Activated CD4-positive, alpha-beta T cell treated with anti-CD3 and anti-CD28 coated beads for 48 hours (primary cell): ENCODE measurements at places on chromosomes 11 and 22.
A peak's percentile ranks its signal among the peaks of the same experiment; 100 is the strongest.

DNA sequence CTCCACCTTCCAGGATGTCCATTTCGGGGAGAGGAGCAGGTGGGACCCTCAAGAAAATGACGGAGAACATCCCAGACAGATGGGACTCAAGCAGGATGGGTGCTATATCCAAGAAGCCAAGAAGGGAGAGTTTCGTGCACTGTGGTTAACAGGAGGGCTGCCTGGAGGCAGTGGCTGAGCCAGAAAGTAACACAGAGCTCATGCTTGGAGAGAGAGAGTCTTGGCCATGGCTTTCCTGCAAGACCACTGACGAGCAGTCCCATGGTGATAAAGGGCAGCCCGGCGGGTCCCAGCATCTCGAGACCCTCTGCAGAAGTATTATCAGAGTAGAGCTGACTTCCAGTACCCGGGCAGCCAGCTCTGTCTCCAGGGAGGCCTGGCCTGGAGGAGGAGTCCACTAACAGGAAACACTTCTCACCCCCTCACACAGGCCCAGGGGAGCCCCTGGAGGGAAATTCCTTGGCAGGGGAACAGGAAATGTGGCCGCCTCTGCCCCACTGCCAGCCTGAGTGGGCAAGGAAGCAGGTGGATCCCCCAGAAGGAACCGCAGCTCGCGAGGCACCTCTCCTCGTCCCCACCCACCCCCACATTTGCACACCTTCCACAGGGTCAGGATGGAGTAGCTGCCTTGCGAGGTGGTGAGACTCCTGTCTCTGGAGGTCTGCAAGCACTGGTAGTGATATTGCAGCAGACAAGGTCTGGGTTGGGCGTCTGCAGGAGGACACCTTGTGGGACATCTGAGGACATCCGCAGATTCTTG is 32.2 kb downstream of the CYTH4 start:
- peak; percentile 53 for DNase-seq

DNA sequence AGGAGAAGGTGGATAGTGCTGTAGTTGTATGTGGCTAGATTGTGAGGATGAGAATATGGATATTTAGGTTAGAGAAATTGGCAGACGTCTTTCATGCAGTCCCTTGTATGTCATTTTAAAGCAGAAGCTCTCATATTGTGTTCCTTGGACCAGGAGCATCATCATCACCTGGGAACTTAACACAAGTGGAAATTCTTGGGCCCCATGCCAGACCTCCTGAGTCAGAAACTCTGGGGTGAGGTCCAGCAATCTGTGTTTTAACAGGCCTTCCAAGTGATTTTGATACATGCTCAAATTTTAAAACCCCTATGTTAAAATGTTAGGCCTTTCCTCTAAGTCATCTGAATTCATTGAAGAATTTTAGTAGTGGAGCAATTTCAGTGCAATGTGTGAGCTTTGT is 34.8 kb downstream of the JHY start:
- no peak for DNase-seq

GRCh38 chr11:27004103-27004502 is 10.2 kb downstream of the FIBIN start:
- no peak for DNase-seq

DNA sequence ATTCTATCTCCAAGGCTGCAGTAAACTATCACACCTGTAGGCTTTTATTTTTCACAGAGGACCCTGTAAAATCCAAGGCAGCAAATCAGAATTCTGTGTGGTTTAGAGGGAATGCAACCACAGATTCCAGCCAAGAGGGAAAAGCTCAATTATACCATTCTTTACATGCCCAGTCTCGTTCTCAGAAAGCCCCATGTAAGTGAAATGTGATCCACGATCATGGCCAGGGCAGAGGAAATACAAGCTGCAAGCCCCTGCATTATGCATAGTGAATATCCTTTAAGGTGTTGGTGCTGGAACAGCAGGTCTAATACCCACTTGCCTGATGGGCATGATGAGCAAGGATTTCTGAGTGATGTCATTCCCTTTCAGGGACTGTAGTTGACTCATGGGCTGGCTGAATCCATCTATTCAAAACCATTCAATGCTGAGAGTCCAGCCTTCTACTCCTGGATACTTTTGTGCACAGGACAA is 198.7 kb upstream of the MTMR2 start:
- no peak for DNase-seq

- DNase-seq: no peak
These were observed 69.9 kb downstream of the FZD4 start for GRCh38 chr11:86885311-86885710.

- DNase-seq: no peak
These were observed 7.9 kb downstream of the CTR9 start for GRCh38 chr11:10758957-10759356.

- DNase-seq: peak; percentile 17
These were observed 8.5 kb downstream of the PIM3 start for GRCh38 chr22:49968831-49969661.

DNA sequence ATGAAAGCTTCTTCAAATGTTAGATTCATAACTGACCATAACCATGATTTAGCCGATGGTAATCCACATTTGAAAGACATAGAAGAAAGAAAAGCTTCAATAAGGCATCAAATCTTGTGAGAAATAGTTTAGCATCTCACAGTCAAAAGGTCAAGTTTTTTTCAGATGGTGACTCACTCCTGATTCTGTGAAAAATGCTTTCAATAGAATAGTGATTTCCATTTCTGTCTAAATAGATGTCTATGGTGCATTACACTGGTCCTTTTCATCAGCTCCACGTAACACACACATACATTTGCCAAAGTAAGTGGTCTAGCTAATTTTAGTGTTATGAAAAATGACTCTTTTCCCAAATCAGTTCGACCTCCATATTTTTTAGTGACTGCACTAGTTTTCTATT is 139.2 kb downstream of the LRRC4C start:
- DNase-seq: no peak

GRCh38 chr11:131186629-131187101 is 183.8 kb upstream of the NTM start:
- DNase-seq: peak; percentile 6

DNA sequence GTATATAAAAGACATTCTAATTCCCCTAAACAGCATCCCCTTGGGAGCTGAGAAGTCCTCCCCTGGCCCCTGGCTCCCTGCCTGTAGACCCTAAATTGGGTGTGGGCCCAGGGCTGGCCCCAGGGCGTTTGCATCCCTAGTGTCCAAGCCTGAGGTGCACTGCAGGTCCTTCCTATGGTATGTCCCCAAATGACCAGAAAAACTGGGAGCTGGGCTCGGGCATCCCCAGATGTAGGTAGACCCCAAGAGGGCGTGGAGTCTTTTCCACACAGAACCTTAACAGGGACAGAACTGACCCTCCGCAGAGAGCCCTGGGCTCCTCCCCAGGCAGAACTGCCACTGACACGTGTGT is 782 bp upstream of the OSBPL5 start:
- DNase-seq: no peak

GRCh38 chr11:16791191-16791961 is 52.9 kb downstream of the C11orf58 start:
- no peak for DNase-seq

- no peak for DNase-seq
These were observed 1041.0 kb upstream of the CNTN5 start for GRCh38 chr11:97979741-97980140.

- DNase-seq: no peak
These were observed 43.4 kb upstream of the SYN3 start for GRCh38 chr22:33101550-33101949.

DNA sequence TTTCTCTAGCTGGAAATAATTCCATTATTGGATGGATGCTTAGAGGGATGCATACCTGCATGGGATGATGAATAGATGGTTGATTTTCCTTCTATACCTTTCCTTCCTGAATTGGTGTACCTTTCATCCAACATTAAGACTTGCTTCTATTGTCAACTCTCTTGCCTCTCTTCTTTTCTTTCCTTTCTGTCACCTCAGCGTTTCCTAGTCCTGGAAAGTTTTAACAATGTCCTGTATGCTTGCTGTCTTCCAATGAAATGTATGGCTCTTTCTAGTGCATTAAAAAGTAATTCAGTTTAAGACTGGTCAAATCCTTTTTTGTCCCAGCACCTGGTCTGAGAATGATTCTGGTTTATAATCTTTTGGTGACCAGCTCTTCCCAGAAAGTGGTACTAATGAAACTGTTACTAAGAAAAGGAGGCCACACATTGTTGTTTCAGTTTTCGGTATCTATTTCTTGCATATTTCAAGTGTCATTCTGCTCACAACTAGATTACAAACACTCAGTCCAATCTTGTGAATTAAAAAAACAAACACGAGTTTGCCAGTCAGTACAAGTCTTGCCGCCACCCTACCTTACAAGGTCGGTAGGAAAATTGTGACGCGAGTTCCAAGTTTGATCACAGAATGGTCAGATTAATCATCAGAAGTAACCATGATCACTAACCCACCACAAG is 8.0 kb downstream of the POU2AF1 start:
- DNase-seq: peak; percentile 64

DNA sequence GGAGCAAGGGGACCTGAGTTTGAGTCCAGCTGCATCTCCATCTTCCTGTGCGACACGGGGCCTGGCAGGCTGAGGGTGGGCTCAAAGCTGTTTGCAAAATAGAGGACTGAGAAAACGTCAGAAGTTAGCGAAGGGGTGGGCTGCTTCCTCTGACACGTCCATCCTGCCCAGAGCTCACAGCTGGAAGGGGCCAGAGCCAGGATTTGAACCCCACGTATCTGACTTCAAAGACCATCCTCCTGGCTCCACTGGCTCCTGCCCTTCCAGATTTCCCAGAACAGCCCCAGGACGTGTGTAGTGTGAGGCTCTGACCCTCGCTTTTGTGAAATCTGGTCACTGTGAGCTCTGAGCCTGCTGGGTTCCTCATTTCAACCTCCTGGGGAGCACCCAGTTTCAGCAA is 56.3 kb downstream of the CD82 start:
- no peak for DNase-seq

- DNase-seq: no peak
These were observed 18.6 kb downstream of the RSPH14 start for GRCh38 chr22:23122992-23123803.

DNA sequence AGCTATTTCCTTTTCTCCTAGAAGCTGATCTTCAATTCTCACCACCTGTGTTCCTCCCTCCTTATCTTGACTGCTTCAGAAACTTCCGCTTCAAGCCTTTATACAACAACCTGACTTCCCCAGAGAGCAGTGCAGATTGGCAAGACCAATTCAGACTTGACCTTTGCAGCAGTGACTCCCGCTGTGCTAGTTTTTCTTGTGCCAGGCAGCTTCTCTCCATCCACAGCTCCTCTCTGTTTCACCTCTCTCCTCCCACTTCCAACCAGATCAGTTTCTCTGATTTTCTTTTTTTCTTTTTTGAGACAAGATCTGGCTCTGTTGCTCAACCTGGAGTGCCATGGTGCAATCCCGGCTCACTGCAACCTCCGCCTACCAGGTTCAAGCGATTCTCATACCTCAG is 74.3 kb downstream of the GRAMD1B start:
- DNase-seq: no peak

DNA sequence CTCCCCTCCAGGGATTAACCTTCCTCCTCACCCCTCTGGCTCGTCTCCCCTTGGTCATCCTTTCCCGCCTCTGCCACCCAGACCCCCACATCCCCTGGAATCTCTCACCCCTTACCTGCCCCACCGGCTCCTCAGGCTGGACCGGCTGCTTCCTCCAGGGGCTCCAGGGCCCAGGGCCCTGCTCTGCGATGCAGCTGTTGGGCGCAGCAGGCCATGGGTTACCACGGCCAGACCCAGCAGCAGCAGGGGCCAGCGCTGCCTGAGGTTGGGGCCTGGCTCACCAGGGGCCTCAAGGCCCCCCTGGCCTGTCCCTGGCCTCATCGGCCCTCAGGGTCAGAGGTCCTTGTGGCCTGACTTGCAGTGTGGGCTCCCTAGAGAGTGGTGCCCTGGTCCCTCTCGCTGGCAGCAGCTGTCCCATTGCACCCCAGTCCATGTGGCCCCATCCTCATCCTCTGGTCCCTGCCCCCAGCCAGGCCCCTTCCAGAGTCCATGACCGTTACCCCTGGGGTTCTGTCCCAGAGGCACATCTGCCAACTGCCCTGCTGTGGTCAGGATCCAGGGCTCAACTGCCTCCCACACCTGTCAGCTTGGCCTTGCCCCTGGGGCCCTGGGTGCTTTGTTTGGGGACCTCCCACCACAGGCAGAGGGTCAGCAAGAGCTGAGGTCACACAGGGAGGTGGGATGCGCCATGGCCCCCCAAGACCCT is at the start of gene IGLL1:
Gene IGLL1 (minus strand): TSS at position 421 of the 706 bp plus-strand sequence. CDS start 100 bp downstream, at position 321.
- DNase-seq: no peak

DNA sequence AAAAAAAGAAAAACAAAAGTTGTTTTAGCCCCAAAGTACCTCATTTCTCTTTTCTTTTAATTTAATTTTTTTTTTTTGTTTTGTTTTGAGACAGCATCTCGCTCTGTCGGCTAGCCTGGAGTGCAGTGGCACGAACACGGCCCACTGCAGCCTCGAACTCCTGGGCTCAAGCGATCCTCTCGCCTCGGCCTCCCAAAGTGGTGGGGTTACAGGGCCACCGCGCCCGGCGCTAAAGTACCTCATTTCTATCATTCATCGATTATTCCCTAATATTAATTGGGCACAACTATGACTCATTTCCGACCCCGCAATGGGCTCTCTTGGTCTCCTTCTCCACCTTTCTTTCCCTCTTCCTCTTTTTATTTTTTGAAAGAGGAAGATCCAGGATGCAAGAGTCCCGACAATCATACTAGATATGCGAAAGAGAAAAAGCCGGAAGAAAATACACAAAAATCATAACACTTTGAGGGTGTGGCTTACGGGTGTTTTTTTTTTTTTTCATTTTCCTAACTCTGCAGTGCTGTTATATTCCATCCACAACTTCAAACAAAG is 475 bp upstream of the AIP start:
- no peak for DNase-seq

DNA sequence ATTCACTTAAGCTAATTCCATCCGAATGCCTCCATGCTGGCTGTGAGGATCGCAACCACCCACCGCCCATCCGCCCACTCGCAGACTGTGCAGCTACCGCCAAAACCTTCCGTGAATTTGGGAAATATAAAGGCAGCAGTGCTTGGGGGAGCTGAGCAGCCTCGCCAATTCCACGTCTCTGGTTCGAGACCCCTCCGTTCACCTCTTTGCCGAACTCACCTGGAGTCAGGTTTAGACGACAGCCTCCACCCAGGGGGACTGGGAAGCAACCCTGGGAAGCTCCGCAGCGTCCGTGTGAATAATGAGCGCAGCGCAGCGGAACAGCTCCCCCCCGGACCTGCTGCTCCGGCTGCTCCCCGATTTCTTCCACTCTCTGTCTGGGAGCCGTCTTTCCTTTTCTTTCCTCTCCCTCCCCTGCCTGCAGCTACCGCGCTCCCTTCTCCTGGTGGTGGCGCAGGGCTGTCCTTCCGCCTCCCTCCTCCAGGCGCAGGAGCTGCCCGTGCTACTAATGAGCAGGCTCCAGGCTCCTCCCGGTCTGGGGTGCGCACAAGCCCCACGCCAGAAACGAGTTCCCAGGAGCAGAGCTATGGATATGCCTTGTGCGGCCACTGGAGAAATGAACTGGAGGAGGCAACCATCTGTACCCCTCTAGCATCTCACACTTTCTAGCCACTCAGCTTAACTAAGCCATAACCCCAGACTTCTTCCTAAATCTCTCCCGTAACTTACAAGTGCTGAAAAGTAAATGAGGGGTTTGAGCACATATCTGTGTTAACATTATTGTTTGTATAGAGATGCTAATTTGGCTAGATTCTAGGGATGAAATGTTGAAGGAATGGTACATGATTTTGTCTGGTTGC is 107.3 kb downstream of the XKR3 start:
- DNase-seq: no peak

GRCh38 chr11:59759900-59760299 is 4.7 kb downstream of the STX3 start:
- no peak for DNase-seq
